Stimulated activated CD8-positive, alpha-beta memory T cell treated with anti-CD3 and anti-CD28 coated beads, Interleukin-2, amount 100 ng/mL, for 1 hour (primary cell): ENCODE measurements at places on chromosomes 1 and 21.

GRCh38 chr1:50292276-50292675 lies 131.0 kb downstream of the DMRTA2 start:
- DNase-seq, result no peak

DNA sequence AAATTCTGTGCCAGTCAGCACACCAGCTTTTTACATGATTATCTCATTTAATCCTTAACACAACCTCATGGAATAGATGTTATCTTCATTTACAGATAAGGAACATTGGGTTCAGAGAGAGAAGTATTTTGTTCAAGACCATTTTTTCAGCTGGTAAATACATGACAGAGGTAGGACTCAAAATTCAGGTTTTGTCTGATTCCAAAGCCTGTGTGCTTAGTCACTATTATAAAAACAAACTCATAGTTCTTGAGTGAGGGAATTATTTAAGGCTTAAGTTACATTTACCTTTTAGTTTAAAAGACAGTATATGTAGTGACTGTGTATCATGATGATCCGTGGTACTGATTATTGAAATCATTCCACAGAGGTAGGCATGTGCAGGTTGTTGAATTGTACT lies 125.2 kb downstream of the MAGI3 start:
- no peak for DNase-seq

DNA sequence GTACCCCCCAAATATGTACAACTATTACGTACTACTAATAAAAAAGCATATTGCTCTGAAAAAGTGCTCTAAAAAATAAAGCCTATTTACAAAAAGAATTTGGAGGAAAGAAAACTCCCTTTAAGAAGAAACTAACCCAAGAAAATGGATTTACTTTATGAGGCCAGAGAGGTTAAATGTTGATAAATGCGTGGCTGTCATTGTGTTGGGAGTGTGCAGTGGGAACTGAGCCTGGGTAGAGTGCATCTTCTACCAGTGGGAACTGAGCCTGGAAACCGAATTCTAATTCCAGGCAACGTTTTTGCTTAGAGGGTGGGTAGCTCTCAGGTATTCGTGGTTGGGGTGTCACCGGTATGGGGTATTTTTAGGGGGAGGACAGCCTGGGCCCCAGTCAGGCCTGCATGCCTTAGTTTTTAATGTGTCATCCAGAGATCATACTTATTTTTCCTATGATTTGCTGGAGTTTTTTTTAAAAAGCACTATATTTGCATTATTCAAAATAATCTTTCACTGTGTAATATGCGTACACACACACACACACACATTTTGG lies 24.1 kb upstream of the RNF187 start:
- no peak for DNase-seq

DNA sequence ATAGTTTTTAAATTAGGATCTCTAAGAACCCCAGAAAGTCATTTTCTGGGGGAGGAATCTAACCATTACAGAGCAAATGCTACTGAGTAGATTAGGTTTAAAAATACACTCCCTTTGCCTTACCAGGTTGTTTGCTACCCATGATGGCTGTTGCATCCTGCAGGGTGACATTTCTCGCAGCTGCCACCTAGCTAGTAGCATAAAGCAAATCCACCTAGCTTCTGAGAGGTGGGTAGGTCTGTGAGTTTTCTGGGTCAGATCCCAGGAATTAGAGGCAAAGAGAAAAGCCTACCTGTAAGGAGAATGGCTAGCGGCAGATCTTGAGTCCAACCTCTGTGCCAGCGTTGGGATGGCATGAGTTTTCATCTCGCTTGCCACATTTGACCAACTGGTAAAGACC lies 95.9 kb downstream of the DAB1 start:
- DNase-seq, result no peak

- DNase-seq, result no peak
Observed at GRCh38 chr21:43353282-43354025, 73.5 kb downstream of the SIK1 start.

GRCh38 chr1:184903111-184903692 lies 71.1 kb downstream of the NIBAN1 start:
- no peak for DNase-seq

DNA sequence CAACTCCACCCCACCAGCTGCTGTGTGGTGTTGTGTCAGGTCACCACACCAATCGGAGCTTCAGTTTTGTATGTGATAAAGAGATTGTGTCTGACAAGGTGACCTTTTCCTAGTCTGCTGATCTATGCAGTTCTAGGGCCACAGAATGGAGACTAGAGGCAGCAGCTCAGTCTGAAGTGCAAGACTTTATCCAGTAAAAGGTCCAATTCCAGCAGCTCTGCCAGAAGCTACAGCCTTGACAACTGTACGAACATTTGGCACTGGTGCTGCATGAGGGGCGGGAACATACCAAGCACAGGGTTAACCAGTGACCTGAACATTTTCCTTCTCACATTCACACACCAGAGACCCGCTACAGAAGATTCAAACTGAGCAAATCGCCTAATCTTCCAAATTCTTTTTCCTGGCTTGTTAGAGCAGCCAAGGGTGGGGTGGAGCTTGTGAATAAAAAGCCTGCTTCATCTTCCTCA lies 9.3 kb downstream of the FMO1 start:
- no peak for DNase-seq

- DNase-seq, result no peak
Observed at GRCh38 chr1:31714442-31715086, 10.7 kb upstream of the COL16A1 start.
